ENCODE measurements at places on chromosomes 16 and 17. TPM values are rescaled to one million over a fixed set of nuclear protein-coding genes. Genes with fewer than 3 reads are reported as not detected.

Gene ABCC3
- not detected for total RNA-seq

Gene CCL2
- 7.0 TPM for total RNA-seq

Gene SHBG
- total RNA-seq = not detected

Gene ITGAD
- not detected for total RNA-seq

Gene MYH2
- total RNA-seq = 0.37 TPM

DNA sequence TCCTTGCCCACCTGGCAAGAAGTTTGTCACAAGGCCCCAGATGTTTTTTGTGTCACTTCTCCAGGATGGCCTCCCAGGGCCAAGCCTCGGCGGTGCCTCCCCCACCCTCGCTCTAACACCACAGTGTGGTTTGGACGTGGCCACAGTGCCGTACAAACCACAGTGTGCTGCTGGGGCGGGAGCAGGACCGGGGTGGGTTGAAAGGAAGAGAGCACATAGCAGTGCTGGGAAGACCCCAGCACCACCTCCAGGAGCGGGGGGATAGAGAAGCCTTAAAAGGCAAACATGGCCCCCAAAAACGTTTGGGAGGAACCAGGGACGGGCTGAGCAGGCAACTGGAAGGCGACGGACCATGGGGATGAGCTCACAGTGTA, 5.0 kb upstream of the BCL6B start:
- no peaks in the 10 kb centered on the region for H3K36me3 ChIP-seq
- no peak overlapping the region for H3K27ac ChIP-seq
- H3K27me3 ChIP-seq = peaks cover 27% of the 10 kb centered on the region
- peaks cover 15% of the 10 kb centered on the region for H3K4me1 ChIP-seq
- H3K4me3 ChIP-seq = no peak overlapping the region

DNA sequence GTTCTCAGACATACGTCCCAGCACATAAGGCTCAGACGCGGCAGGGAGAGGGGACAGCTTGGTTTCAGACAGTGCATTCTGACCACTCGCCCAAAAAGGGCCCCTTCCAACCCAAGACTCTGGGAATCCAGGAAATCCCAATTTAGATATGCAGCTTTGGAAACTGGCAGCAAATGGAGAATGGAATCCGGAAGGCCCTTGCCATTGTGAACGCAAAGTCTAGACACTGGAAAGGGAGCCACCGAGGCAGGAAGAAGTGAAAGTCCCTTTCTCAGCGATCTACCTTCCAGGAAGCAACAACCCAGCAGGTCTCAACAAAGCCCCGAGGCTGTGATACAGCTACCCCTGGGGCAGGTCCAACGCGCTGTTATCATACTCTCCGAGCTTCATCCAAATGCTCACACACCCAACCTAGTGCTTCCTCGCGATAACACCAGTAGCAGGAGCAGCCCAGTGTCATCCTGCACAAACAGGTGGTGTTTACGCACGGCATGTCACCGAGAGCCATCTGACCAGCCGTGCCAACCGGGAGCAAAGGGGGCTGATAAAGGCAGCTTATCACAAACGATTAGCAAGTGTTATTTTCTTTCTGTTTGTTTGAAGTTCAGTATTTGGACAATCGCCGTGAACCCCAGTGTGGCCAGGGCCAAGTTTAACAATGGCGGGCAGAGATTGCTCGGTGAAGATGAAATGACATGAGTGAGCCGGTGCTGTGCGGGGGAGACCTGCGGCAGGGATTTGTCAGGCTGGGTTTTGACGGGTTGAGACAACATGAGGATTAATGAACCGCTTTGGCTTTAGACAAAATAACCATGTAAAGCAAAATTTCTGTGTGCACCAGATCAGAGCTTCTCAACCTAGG, 240.6 kb downstream of the FOXL1 start:
- no peak overlapping the region for H3K27ac ChIP-seq
- no peak for DNase-seq
- H3K36me3 ChIP-seq = no peaks in the 10 kb centered on the region
- H3K4me1 ChIP-seq = peaks cover 5% of the 10 kb centered on the region

DNA sequence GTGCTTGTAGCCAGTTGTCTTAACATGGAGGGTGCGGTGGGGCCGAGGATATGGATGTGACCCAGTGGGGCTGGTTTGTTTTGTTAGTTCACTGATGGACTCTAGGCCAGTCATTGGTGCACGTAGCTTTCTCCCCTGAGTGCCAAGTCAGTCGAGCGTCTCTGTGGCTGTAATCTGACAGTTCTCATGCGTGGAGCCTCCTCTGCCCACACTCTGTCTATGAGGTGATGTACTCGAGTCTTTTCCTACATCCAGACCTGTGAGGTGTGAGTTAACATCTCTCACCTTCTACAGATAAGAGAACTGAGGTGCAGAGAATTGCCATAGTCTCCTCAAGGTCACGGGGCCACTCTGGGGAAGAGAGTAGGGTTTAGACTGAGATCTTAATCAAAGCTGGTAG, 90.2 kb downstream of the MARCHF10 start:
- DNase-seq = no peak
- no peaks in the 10 kb centered on the region for H3K27me3 ChIP-seq
- H3K4me3 ChIP-seq = no peak overlapping the region
- peaks cover 9% of the 10 kb centered on the region for H3K4me1 ChIP-seq

GRCh38 chr16:64696866-64697265, 425.0 kb downstream of the CDH11 start:
- no peak overlapping the region for H3K4me3 ChIP-seq
- H3K27ac ChIP-seq = no peak overlapping the region
- no peaks in the 10 kb centered on the region for H3K4me1 ChIP-seq
- DNase-seq = no peak
- H3K27me3 ChIP-seq = no peaks in the 10 kb centered on the region
- no peaks in the 10 kb centered on the region for H3K36me3 ChIP-seq

All from neural progenitor cell (in vitro differentiated cells).